ENCODE measurements at places on chromosomes 4 and X.

- no peak for DNase-seq
Measured at GRCh38 chrX:68511255-68511654, 12.4 kb downstream of the YIPF6 start.

- DNase-seq: no peak
Measured at GRCh38 chr4:185227131-185227551, 17.7 kb downstream of the SNX25 start.

DNA sequence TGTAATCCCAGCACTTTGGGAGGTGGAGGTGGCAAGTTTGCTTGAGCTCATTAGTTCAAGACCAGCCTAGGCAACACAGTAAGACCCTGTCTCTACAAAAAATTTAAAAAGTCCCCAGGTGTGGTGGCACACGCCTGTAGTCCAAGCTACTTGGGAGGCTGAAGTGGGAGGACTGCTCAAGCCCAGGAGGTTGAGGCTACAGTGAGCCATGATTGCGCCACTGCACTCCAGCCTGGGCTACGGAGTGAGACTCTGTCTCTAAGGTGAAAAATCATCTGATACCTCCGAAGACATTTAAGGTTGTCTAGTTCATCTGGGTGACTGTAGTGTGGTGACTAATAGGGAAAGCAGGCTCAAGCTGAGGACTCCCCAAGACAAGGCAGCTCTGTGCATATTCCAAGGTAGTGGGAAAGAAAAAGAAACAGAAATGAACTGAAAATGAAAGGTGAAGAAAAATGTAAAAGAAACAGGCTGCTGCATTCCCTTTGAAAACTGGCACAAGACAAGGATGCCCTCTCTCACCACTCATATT lies 23.3 kb downstream of the FRYL start:
- no peak for DNase-seq

DNA sequence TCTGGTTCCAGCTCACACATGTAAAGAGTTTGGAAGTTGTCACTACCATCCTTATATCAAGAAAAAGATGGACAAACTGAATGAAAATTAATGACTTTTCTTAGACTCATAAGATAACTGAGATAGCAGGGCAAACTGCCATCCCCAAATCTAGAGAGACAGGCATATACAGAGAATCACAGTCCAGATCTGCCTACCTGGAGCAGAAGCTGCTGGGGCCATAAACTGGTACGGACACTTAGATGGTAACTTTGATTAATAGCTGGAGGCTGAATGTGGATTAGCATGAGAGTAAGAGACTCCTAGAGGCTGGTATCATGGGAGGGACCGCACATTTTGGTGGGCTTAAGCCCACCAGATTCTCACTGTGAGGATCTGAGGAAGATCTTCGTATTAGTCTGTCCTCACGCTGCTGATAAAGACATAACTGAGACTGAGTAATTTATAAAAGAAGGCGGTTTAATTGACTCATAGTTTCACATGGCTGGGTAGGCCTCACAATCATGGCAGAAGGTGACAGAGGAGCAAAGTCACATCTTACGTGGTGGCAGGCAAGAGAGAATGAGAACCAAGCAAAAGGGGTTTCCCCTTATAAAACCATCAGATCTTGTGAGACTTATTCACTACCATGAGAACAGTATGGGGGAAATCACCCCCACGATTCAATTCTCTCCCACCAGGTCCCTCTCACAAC lies 10.8 kb upstream of the POLA1 start:
- DNase-seq: no peak

GRCh38 chrX:20147561-20147960 lies 5.9 kb upstream of the EIF1AX start:
- no peak for DNase-seq

GRCh38 chrX:49880668-49881067 lies 1.4 kb downstream of the USP27X start:
- DNase-seq: no peak

- DNase-seq: no peak
Measured at GRCh38 chrX:114962209-114962608, 55.2 kb downstream of the IL13RA2 start.

DNA sequence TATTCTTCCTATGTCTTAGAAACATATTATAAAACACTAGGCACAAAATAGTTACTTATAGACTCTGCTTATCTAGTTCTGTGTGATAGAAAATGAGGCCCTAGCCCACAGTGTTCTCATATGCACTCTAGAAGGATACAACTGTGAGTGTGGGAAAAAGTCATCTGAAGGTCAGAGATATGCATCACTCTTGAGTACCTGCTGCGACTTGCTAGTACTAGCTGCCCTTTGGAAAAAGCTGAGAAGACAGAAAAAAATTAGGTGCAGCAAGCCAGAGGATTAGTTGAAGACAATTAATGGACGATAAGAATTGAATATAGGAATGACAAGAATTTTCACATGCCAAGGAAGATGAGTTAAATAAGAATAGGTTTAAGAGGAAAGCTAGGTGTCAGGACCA lies 61.3 kb downstream of the MTHFD2L start:
- no peak for DNase-seq

- no peak for DNase-seq
Measured at GRCh38 chrX:102684772-102685520, 27.3 kb upstream of the GPRASP2 start.

GRCh38 chrX:16897445-16897844 lies 27.3 kb upstream of the RBBP7 start:
- no peak for DNase-seq

DNA sequence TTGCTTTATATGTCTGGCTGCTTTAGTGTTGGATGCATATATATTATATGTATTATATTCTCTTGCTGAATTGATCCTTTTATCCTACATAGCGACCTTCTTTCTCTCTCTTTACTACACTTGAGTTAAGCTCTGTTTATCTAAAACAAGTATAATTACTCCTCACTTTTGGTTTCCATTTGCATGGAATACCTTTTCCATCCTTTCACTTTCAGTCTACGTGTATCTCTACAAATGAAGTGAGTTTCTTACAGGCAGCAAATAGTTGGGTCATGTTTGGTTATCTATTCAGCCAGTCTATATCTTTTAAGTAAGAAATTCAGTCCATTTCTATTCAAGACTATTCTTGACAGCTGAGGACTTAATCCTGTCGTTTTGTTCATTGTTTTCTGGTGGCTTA lies 167.5 kb upstream of the USP38 start:
- no peak for DNase-seq

DNA sequence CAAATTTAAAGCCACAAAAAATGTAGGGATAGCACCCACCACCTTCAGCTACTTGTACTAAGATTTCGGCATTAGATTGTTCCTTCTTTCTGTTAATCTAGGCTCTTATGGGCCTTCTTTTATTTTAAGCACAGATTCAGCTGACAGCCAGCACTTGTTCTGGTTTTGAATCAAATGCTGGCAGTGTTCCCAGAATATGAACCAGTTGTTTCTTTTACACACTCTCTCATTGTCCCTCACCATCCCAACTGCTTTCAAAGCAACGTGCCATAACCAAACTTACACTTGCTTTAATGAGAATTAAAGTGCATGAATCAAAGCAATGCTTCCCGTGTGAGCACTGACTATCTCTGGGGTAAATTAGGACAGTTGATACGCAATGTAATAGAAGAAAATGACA lies 744.5 kb upstream of the FAM241A start:
- no peak for DNase-seq

GRCh38 chr4:168273838-168274237 lies 44.7 kb downstream of the DDX60 start:
- DNase-seq: no peak

- no peak for DNase-seq
Measured at GRCh38 chrX:56232221-56233082, at the start of gene KLF8. Gene KLF8, plus strand, starts transcription at chrX:56232356. Its CDS starts 979 bp downstream, at chrX:56233335.

DNA sequence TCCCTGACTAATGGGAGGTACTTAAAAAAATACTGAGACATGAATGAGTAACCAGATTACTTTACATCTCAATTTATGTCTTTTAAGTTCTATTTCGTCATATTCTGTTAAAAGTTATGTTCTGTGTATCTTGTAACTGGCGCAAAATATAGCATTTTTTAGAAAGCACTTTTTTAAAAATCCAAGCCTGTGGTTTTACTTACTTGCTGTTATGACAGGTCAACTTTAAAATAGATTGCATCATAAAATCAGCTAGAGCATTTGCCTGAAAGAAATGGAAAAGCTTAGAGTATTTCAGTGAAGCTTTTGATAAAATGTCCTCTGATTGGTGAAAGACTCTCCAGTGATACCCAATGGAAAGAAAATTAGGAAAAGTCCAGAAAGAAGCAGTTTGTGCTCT lies 1892.3 kb upstream of the TENM3 start:
- DNase-seq: no peak

DNA sequence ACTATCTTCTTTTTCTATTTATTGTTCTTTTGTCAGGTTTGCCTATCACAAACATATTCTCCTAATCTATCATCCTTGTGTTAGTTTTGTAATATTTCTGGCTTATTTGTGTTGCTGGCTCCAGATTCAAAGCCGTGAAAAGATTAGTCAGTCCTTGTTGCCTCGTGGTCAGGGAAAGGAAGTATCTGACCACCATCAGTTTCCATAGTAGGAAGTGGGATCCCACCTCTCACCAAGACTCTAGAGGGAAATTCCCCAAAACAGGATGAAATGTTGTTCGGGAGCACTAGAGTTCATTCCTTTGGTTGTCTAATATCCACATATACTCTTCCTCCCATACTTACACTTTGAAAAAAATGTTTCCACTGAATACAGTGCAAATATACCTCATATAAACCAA lies 131.0 kb upstream of the HUWE1 start:
- DNase-seq: no peak

GRCh38 chr4:14083150-14083549 lies 455.6 kb upstream of the BOD1L1 start:
- DNase-seq: no peak

DNA sequence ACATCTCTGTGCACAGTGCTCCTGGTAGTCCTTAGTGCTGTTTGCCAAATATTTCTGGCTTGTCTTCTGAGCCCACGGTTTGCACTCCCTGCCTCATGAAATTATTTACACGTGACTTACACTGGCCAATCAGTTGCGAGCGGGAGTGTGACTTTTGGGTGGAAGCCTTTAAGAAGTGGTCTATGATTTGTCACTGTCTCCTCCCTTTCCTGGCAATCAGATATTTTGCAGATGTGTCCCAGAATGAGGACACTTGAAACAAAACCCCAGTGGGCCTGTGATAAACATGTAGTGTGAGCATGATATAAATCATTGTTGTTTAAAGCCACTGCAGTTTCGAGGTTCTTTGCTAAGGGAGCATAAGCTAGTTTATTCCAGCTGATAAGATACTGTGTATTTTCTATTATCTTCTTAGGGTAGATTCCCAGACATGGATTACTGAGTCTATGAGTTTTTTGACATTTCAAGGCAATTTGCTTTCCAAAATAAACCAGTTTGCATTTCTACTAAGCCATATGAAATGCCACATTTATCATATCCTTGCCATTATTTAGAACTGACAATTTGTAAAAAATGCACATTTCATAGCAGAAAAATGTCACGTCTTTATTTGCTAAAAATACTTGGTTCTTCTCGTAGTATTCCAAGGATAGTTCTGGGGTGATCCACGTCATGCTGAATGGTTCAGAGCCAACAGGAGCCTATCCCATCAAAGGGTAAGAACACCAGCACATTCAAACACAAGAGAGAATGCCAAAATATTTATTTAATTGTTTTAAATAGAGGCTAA lies 12.0 kb downstream of the BST1 start:
- DNase-seq: no peak

DNA sequence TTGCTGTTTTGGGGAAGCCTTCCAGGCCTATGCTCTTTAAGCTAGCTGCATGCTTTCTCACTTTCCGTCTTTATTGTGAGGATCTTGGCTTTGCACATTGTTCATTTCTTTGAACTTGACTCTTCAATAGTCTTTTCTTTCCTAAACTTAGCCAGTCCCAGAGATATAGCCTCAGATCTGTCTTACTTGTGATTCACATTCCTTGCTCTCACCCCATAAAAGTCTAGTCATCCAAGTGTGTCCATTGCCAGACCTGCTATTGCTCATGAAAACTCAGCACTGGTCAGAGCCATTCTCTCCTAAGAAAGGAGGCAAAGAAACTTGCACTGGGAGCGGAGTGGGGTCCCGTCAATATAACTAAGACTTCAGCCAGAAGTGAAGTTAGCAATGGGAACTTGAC lies 275.0 kb upstream of the CTSO start:
- no peak for DNase-seq

GRCh38 chr4:169131556-169132208 lies 121.6 kb upstream of the CBR4 start:
- no peak for DNase-seq

GRCh38 chr4:186687265-186687664 lies 36.4 kb downstream of the FAT1 start:
- no peak for DNase-seq

DNA sequence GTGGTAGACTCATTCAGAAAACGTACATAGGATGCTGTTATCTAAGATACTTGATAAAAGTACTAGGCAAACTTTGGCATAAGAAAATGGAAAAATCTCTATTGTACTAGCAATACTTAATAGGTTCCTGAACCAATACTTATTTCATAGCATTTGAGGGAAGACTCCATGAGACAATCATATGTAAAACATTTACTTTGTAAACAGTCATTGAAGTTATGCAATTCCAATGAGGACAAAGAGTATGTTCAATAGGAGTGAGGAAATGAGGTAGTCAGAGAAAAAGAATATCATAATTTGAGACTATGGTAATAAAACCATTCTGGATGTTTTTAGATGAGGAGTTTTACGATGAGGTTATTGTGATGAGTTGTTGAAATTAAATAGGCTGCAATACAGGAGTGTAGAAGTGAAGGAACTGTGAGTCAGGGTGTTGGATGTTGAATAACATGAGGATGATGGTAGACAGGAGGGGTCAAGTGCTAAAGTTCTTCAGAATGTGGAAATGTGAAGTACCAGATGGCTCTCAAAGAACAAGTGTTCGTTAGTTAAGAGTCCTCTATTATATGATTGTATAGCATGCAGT lies 397.9 kb downstream of the PPP3CA start:
- DNase-seq: no peak

GRCh38 chr4:165207016-165207430 lies 338 bp upstream of the KLHL2 start:
- no peak for DNase-seq

DNA sequence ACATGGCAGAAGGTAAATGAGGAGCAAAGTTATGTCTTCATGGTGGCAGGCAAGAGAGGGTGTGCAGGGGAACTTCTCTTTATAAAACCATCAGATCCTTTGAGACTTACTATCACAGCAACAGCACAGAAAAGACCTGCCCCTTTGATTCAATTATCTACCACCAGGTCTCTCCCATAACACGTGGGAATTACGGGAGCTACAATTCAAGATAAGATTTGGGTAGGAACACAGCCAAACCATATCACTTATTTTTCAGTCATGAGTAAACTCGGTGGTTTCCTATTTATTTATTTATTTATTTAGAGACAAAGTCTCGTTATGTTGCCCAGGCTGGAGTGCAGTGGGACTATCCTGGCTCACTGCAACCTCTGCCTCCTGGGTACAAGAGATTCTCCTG lies 22.1 kb downstream of the CXCL1 start:
- no peak for DNase-seq

GRCh38 chrX:133590703-133591505 lies 175.6 kb upstream of the GPC4 start:
- DNase-seq: no peak

DNA sequence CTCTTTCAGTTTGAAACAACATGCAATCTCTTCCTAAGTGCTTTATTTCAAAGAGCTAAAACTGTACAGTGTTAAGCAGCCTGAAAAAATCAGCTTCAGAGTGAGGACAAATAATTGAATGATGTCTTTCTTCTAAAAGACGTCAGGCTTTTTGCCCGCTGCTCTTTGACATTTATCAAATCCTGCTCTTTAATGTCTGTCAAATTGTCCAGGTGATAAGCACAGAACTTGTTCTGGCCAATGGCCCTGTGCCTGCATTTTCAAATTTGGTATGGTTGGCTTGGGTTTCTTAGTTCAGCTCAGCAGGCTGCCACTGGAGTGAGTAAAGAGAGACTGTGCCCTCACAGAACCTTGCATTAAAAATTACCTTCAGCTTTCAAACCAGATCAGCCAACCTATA lies 712.9 kb upstream of the LCORL start:
- DNase-seq: no peak

All from SIG-M5 (cell line).